ENCODE measurements at places on chromosomes 3 and 15. TPM values are rescaled to one million over a fixed set of nuclear protein-coding genes. Genes with fewer than 3 reads are reported as not detected.

Gene FAM174B
- total RNA-seq = 13.6 TPM

GRCh38 chr3:59374818-59375211, 325.0 kb upstream of the CFAP20DC start:
- DNase-seq = no peak

DNA sequence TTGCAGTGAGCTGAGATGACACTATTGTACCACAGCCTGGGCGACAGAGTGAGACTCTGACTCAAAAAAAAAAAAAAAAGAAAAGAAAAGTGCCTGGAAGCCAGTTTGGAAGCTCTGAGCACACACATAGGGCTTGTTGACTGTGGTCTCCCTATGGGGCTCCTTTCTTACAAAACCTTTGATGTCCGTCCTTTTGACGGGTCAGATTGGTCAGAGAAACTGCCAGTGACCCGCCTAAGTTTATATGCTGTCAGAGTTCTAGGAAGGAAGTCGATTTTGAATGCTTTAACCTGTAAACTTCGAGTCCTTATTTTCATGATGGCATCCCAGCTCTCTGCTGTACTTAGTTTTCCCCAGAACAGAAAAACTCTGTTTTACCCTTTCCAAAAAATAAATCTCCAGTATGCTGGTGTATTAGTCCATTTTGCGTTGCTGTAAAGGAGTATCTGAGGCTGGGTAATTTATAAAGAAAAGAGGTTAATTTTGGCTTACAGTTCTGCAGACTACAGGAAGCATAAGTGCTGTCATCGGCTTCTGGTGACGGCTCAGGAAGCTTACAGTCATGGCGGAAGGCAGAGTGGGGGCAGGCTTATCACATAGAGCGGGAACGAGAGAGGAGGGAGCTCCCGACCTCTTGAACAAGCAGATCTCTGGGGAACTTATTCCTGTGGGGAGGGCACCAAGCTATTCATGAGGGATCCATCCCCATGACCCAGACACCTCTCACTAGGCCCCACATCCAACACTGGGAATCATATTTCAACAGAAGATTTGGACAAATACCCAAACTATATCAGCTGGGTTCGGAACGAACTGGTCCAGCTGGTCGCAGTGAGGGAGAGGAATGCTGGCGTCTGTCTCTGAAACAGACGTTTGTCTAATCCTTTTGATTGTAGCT, 72.3 kb downstream of the LMLN start:
- DNase-seq = no peak

- DNase-seq = no peak
Observed at GRCh38 chr3:152331018-152331541, 62.4 kb downstream of the MBNL1 start.

- no peak for DNase-seq
Observed at GRCh38 chr15:96166223-96167200, 164.0 kb upstream of the NR2F2 start.

- no peak for DNase-seq
Observed at GRCh38 chr15:38259134-38259533, 6.5 kb downstream of the SPRED1 start.

DNA sequence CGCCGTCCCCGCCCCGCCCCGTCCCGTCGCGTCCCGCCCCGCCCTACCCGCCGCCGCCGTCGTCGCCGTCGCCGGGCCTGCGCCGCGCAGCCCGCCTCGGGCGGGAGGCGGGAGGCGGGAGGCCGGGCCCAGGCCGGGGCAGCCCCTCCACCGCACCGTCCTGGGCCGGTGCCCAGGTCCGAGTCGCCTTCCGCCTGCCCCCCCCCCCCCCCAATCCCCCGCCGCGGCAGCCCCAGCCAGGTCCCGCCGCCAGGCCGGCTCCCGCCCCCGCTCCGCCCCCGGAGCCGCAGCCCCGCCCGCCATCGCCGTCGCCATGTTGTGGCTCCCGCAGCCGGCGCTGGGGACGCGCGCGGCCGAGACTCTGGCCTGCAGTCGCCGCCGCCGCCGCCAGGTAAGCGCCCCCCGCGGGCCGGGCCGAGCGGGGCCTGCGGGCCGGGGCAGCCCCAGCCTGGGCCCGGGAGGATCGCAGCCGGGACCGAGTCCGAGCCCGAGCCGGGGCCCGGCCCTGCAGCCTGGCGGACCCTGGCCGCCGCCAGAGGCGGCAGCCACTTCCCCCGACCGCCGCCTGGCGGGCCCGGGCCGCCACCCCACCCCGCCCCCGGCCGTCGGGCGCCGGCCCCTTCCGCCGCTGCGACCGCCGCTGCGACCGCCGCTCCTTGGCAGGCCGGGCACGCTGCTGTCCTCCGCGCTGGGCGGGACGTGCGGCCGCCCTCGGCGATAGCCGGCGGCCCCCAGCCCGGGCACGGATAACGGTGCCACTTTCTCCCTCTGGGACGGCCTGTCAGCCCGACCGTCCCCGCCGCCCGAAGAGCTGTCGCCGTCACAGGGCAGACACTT, at the start of gene ZNF592:
Gene ZNF592 (plus strand): TSS at position 319 of the 837 bp plus-strand sequence. CDS start 34,084 bp downstream, outside the sequence.
- DNase-seq = peak; percentile 70

Gene RTP1
- not detected for total RNA-seq

- no peak for DNase-seq
Observed at GRCh38 chr3:168162172-168162571, 66.4 kb upstream of the GOLIM4 start.

Gene PATL2
- 0.78 TPM for total RNA-seq

DNA sequence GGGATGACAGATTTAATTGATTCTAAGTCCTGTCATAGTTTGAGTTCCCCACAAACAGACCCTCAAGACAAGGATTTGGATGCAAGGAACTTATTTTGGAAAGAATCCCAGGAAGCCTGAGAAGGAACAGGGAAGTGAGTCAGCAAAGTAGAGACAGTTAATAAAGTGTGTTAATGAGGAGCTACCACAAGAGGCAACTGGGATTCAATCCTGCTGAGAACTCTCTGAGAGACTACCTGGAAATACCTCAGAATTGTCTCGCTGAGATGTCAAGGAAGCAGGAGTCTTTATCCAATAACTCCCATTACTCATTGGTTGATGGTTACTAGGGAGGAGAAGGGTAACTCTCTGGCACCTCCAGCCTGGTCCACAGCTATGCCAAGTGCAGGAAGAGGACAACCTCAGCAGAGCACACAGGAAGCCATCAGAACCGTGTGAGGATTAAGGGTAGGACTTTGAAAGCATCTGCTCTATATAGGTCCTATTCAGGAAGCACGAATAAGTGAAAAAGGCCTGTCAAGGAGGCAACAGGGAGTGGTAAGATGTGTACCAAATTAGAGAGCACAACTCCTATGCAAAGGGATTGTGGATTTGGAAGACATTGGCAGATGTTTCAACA, 311.1 kb upstream of the KCNH8 start:
- no peak for DNase-seq

GRCh38 chr15:42137461-42138261, 18.8 kb downstream of the PLA2G4F start:
- DNase-seq = no peak

DNA sequence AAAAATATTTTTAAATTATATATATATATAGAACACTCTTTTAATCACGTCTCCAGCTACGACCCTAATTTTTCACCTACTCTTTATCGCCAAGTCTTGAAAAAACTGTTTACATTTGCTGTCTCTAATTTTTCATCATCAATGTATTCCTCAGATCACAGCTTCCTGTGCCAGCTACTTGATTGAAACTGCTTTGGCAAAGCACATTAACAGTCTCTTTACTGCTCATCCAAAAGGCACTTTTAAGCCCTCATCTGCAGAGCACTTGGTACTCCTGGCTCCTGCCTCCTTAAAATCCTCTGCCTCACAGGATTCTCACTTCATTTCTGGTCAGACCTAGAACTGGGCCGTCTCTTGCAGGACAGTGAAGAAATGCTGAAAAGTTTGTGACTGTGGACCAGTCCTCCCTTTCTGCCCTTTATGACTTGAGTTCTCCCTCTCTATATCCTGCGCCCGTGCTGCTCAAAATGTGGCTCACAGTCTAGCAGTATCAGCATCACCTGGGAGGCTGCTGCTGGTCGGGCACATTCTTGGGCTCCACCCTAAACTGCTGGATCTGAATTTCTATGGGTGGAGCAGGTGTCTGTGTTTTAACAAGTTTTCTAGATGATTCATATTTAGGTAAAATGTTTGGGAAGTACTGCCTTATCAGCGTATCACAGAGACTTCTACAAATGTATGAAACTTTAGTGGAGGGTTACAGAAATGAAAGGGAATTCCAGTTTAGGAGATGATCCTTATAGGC, 196.8 kb downstream of the ADAMTSL3 start:
- no peak for DNase-seq

Measured in occipital lobe (tissue), 3 donors.